ENCODE measurements at places on chromosomes 2 and 18. TPM values are rescaled to one million over a fixed set of nuclear protein-coding genes. Genes with fewer than 3 reads are reported as not detected.
A peak's percentile ranks its signal among the peaks of the same experiment; 100 is the strongest.

- no peak for DNase-seq
Measured at GRCh38 chr2:62040926-62041325, 135.5 kb downstream of the COMMD1 start.

- no peak for DNase-seq
Measured at GRCh38 chr2:61671561-61672315, 133.6 kb upstream of the XPO1 start.

- no peak for DNase-seq
Measured at GRCh38 chr2:52879561-52879960, 888.0 kb upstream of the CHAC2 start.

DNA sequence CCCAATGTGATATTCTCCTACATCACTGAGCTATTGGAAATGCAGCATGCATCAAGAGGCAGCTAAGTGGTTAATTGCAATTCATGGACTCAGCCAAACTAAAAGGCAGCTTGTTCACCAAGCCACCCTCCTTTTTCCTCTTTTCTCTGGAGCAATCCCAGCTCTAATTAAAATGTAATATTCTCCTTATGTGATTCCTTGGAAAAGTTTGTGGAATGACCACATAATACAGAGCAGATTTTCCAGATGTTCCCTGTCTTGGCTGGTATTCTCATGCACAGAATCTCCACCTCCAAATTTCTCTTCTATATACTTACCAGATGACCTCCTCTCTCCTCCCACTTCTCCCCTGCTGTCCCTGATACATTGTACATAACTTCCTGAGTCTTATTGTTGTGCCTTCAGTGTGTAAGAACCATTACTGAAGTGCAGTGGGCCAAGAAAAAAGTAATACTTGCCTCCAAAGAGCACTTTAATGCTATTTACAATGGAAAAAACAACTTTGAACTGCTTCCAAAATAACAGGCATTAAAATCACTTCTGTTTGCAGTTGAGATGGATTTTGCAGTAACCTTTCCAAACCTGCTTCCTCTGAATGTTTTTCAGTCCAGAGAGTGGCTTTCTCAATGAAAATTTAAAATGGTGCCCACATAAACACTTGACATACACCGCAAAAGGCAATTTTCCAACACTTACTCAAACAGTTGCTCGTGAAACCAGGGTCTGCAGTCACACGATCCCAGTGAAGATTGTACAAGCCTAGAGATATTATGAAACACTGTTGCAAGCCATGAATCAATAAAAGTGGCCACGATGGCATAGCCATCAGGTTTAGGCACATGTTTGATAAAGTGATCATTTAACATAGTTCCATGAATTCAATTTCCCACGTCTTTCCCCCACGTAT, 258.0 kb downstream of the MTX2 start:
- DNase-seq: no peak

- no peak for DNase-seq
Measured at GRCh38 chr2:137173463-137173862, 408.1 kb downstream of the THSD7B start.

GRCh38 chr2:234164493-234165413, 114.3 kb downstream of the SPP2 start:
- DNase-seq: no peak

- no peak for DNase-seq
Measured at GRCh38 chr2:174412256-174412655, 16.7 kb downstream of the SCRN3 start.

DNA sequence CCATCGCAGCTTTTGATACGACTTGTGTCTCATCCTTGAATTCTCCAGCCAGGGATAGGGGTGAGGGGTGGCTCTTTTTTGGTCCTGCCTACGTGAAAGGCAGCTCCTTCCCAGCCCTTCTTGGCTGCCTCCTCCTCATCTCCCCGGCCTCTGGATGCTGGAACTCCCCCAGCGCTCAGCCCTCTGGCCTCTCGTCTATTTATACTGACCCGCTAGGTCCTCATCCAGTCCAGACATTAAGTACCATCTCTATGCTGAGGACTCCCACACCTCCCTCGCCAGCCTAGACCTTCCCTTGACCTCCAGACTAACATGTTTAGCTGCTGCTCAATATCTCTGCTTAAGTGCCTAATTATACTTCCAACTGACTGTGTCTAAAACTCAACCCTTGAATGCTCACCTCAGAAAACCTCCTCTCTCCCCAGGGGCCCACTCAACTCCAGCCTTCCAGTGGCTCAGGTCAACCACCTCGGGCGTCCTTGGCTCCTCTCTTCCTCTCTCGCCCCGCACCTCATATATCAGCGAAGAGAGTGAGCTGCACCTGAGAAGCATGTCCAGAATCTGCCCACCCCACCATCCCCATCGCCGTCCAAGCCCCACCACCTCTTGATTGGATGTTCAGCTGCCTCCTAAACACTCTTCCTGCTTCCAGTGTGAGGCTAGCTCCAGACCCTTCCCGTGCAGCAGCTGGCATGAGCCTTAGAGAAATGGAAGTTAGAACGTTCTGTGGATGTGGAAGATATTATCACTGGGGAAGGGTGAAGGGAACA, 34.8 kb downstream of the TOGARAM2 start:
- no peak for DNase-seq

GRCh38 chr2:165144315-165144714, 59.5 kb downstream of the SCN3A start:
- no peak for DNase-seq

GRCh38 chr2:167950571-167950970, 296.8 kb downstream of the STK39 start:
- no peak for DNase-seq

GRCh38 chr2:241088376-241088775, 13.7 kb downstream of the MTERF4 start:
- no peak for DNase-seq

- DNase-seq: peak; percentile 55
Measured at GRCh38 chr2:240469239-240469636, 33.8 kb downstream of the GPC1 start.

- DNase-seq: no peak
Measured at GRCh38 chr2:102637358-102637757, 18.0 kb downstream of the SLC9A2 start.

- no peak for DNase-seq
Measured at GRCh38 chr2:76251342-76251741, 540.6 kb upstream of the GCFC2 start.

GRCh38 chr2:193743089-193743488, 1548.4 kb upstream of the TMEFF2 start:
- no peak for DNase-seq

DNA sequence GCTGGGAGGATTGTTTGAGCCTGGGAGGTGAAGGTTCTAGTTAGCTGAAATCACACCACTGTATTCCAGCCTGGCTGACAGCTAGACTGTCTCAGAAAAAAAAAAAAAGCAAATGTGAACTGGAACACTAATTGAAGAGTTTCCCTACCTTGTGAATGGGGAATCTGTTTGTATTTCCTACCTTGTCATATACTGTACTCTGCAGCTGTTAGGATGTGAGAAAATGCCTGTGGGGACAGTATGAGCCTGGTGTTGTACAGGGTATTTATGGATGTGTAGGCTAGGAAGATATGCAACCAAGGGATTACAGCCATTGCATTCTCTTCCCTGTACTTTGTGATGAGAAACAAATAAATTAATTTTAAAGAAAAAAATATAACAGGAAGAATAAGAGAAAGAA, 113.3 kb upstream of the FAM117B start:
- no peak for DNase-seq

DNA sequence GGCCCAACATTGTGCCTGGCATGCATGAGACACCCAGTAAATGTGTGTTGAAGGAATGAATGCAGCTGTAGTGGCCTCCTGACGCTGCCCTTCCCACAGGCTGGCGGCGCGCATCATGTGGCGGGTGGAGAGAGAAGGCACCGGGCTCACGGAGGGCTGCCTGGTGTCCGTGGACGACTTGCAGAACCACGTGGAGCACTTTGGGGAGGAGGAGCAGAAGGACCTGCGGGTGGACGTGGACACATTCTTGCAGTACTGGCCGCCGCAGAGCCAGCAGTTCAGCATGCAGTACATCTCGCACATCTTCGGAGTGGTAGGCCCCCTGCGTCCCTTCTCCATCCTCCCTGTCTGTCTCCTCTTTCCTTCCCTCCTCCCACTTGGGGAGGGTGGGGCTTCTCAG, 20.1 kb downstream of the SMYD1 start:
- no peak for DNase-seq

- DNase-seq: no peak
Measured at GRCh38 chr2:12488352-12489318, 228.1 kb upstream of the TRIB2 start.

The WNT10A gene
- total RNA-seq: not detected

The GPBAR1 gene
- 3.1 TPM for total RNA-seq

The C1GALT1C1L gene
- 4.3 TPM for total RNA-seq

The TSPYL6 gene
- not detected for total RNA-seq

The RGPD3 gene
- total RNA-seq: 0.36 TPM

The KIAA2012 gene
- total RNA-seq: 0.16 TPM

The PCARE gene
- total RNA-seq: not detected
